ENCODE measurements at places on chromosomes 12 and 14.
A peak's percentile ranks its signal among the peaks of the same experiment; 100 is the strongest.

GRCh38 chr14:74572726-74573301 is 39.2 kb downstream of the LTBP2 start:
- DNase-seq, result no peak

DNA sequence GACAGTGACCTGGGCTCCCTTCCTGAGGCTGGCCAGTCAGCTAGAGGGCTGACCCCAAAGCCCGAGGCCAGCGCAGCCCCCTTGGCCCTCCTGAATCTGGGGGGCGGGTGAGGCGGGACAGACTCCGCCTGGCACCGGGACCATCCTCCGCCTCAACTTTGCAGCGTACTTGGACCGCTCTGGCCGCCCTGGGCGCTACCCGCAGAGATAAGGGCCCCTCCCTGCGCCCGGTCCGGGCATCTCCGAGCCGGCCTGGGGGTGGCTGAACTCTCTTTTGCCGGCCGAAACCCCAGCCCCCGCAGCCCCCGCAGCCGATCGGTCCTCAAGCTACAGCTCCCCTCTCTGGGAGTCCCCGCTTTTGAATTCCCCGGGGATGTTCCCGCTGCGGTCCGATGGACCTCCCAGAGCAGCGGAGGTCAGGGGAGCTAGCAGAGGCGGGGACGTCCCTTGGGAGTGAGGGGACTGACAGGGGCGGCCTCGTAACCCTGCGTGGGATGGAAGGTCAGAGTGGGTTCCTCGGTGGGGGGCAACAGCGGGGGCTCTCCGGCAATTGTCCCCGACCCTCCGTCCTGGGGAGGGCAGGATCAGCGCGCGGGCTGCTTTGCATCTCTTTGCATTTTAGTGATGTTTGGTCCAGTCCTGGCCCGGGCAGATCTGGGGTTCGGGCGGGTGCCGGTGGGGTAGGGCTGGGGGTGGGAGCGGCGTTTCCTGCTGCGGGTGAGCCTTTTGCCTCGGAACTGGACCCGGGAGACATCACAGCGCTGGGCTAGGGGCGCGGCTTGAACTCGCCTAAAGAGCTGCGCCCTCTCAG is at the start of gene CRIP1:
CRIP1 (plus strand) TSS at position 724 of the 811 bp plus-strand sequence. CDS start 374 bp downstream, outside the sequence.
- DNase-seq, result no peak

DNA sequence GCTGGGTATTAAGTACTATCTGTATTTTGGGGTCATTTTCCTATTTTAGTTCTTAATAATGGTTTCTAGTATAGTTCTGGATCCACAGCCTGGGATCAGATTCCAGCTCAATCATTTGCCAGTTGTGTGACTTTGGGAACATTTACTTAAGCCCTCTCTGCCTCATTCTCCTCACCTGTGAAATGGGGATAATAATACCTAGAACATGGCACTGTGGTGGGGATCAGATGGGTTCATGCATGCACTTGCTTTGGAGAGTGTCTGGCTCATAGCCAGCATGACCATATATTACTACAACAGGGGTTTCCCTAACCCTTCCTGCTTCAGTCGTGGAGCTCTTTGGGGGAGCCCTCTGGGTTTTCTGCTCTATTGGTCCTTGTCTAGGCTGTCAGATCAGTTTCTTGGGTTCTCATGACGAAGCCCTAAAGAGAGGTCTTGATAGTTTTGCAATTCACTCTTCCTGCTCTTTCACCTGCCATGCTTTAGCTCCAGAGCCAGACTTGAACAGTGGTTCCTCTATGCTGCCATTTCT is 34.1 kb upstream of the SMOC1 start:
- no peak for DNase-seq

GRCh38 chr14:64860039-64860438 is 19.7 kb downstream of the SPTB start:
- DNase-seq, result no peak

GRCh38 chr14:53528185-53528671 is 375.1 kb upstream of the DDHD1 start:
- peak; percentile 34 for DNase-seq

DNA sequence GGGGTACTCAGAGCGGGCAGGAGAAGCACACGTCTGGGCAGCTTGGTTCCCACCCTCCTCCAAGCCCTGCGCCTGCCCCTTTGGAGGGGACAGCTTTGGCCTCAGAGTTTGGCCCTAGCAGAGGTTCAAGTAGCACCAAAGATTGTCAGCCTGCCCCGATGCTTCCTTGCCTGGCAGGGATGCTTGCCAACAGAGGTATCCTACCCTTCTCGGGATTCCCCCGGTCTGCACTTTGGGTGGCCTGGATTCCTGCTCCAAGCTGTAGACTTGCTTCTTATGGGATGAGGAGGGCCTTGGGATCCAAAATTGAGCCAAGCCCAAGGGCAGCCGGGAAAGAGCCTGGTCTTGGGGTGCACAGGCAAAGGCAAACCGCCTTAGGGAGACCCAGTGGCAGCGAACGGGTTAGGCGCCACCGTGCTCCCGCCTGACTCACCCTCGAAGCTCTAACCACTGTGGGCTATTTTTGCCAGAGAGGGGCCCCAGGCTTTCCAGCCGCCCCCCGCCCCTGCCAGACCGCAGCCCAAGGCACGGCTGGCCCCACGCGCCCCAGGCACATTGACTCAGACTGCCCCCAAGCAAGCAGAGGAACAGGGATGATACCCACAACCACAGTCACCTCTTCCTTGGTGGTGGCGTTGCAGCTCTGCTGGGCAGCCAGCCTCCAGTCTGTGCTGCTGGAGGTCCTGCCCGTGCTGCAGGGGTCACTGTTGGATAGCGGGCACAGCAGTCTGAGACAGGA is 847 bp upstream of the WNT10B start:
- no peak for DNase-seq

DNA sequence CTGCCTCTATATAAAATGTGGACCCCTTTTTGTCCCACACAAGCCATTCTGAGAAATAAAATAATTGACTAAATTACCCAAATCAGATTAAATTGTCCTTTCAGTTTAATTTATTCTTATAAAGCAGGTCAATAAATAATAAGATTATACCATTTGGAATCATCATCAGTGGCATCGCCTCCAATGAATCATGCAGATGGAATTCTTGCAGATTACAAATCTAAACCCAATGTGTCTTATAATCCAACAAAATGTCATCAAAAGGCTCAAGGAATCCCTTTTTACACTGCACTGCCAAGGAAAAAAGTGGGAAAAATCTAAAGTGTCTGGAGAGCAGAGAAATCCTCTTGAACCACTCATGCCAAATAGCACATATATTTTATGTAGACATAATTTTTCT is 138.2 kb upstream of the TSPAN8 start:
- no peak for DNase-seq

DNA sequence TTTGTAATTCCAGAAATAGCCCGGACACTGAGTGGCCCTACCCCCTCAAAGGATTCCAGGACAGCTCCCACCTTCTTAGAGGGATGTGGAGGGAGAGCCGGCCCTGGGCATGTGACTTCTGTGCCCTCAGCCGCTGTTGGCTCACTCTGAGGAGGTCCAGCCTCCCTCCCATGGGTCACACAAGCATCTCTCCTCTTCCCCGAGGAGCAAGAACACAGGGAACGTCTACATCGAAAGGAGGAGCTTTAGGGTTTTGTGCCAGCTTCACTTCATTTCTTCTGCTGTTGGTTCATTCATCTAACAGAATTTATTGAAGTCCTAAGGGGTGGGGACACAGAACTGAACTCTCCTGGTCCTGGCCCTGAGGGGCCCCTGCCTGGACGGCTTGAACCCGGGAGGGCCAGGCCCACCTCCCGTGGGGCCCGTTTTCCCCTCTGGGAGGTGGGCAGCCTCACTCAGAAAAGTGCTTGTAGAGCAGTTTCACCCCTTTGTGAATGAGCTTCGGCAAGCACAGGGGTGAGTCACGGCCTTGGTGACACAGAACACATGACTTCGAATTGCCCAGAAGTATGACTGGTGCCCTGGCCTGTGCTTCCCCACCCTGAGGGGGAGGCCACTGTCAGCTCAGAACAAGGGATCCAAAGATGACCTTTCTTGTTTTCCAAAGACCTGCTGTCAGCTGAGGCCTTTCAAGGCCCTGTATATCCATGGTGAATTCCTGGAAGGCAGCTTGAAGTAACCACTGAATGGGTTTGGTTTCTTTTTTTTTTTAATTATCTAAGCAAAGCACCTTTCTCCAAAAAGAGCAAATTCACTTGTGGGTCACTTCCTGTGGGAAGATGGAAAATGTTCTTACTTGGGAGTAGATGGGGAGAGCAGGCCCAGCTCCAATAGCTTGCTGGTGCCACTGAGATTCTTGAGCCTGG is 39.2 kb downstream of the NFKBIA start:
- peak; percentile 87 for DNase-seq

Measured in fibroblast of pulmonary artery (primary cell).